ENCODE measurements at places on chromosomes 2 and 18. TPM values are rescaled to one million over a fixed set of nuclear protein-coding genes. Genes with fewer than 3 reads are reported as not detected.
A peak's percentile ranks its signal among the peaks of the same experiment; 100 is the strongest.

WNT10A gene
- total RNA-seq = 10.2 TPM

ANO7 gene
- 1.9 TPM for total RNA-seq

CACNB4 gene
- 2.2 TPM for total RNA-seq

TUBA3D gene
- not detected for total RNA-seq

SIX3 gene
- 0.16 TPM for total RNA-seq

- H3K4me3 ChIP-seq = no peak overlapping the region
- no peaks in the 10 kb centered on the region for H3K4me1 ChIP-seq
- H3K27ac ChIP-seq = no peak overlapping the region
- DNase-seq = no peak
Measured at GRCh38 chr2:7913974-7914373, 767.9 kb upstream of the ID2 start.

DNA sequence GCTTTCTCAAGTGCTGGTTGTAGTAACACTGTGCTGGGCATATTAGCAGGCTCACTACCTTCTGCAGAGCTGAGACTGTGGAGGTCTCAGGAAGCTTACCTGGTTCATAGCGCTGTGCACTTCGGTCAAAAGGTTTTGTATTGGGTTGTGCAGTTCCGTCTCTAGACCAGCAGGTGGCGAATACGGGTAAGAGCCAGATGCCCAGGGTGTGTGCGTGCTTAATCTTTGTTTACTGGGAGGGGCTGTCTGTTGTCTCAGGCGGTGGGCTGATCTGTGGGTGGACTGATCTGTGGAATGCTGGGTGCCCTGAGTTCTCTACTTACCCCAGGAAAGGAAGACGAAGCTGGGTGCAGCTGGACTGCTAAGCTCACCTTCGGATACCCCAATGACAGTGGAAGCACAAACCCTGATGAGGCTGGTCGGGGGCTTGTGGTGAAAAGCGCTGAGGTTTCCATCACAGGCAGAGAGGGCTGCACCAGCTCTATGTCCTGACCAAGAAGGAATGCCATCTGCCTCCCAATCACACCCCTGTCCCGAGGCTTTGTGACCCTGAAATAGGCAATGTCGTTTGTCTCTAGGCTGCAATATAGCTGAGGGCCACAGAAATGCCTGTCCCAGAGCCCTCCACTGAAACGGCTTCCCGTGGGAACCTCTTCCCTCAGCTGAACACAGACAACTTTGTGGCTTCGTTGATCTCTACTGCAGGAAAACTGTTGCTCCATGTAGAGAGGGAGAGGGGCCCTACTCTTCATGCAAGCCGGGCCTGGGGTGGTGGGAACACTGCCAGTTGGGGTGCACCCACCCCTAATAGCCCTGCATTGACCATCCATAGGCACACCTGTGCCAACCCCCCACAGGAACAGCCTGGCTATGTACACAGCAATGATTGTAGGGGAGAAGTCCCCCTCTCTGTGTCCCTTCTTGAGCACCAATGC, 45.9 kb upstream of the FAM117B start:
- no peak overlapping the region for H3K27ac ChIP-seq
- peak overlapping the region; percentile 8 for H3K4me3 ChIP-seq
- no peaks in the 10 kb centered on the region for H3K27me3 ChIP-seq
- H3K36me3 ChIP-seq = no peaks in the 10 kb centered on the region

GRCh38 chr18:60493066-60493465, 120.5 kb upstream of the MC4R start:
- H3K27me3 ChIP-seq = no peaks in the 10 kb centered on the region
- H3K4me1 ChIP-seq = no peaks in the 10 kb centered on the region
- H3K4me3 ChIP-seq = no peak overlapping the region
- no peak for DNase-seq
- no peaks in the 10 kb centered on the region for H3K36me3 ChIP-seq

GRCh38 chr2:38602136-38602731, 494 bp downstream of the HNRNPLL start:
- H3K27ac ChIP-seq = peak overlapping the region; percentile 94
- no peaks in the 10 kb centered on the region for H3K27me3 ChIP-seq
- DNase-seq = peak; percentile 83
- peak overlapping the region; percentile 56 for H3K4me3 ChIP-seq
- peaks cover 4% of the 10 kb centered on the region for H3K4me1 ChIP-seq
- H3K36me3 ChIP-seq = no peaks in the 10 kb centered on the region

- DNase-seq = no peak
- no peaks in the 10 kb centered on the region for H3K36me3 ChIP-seq
- no peak overlapping the region for H3K27ac ChIP-seq
- no peak overlapping the region for H3K4me3 ChIP-seq
Measured at GRCh38 chr2:149687052-149687427, 99.5 kb upstream of the MMADHC start.

- no peaks in the 10 kb centered on the region for H3K4me1 ChIP-seq
- no peak overlapping the region for H3K27ac ChIP-seq
- no peaks in the 10 kb centered on the region for H3K27me3 ChIP-seq
- DNase-seq = no peak
- no peaks in the 10 kb centered on the region for H3K36me3 ChIP-seq
- H3K4me3 ChIP-seq = no peak overlapping the region
Measured at GRCh38 chr2:134982603-134983002, 64.0 kb downstream of the CCNT2 start.

- DNase-seq = peak; percentile 92
- H3K27me3 ChIP-seq = no peaks in the 10 kb centered on the region
- H3K27ac ChIP-seq = peak overlapping the region; percentile 85
Measured at GRCh38 chr2:134119713-134120405, 134.0 kb upstream of the MGAT5 start.

GRCh38 chr18:50944245-50944932, 23.5 kb upstream of the ELAC1 start:
- no peak for DNase-seq
- no peaks in the 10 kb centered on the region for H3K27me3 ChIP-seq
- no peak overlapping the region for H3K4me3 ChIP-seq

- no peaks in the 10 kb centered on the region for H3K4me1 ChIP-seq
- no peak overlapping the region for H3K27ac ChIP-seq
- no peak overlapping the region for H3K4me3 ChIP-seq
- H3K27me3 ChIP-seq = no peaks in the 10 kb centered on the region
Measured at GRCh38 chr2:54258166-54258565, 2.1 kb upstream of the TSPYL6 start.

GRCh38 chr2:64283641-64284361, 139.6 kb upstream of the PELI1 start:
- H3K4me3 ChIP-seq = no peak overlapping the region
- no peaks in the 10 kb centered on the region for H3K36me3 ChIP-seq
- DNase-seq = peak; percentile 66
- H3K27ac ChIP-seq = no peak overlapping the region
- no peaks in the 10 kb centered on the region for H3K4me1 ChIP-seq

GRCh38 chr2:71938108-71938507, 209.6 kb downstream of the CYP26B1 start:
- H3K27ac ChIP-seq = no peak overlapping the region
- no peak overlapping the region for H3K4me3 ChIP-seq
- DNase-seq = peak; percentile 16
- no peaks in the 10 kb centered on the region for H3K27me3 ChIP-seq
- peaks cover 4% of the 10 kb centered on the region for H3K4me1 ChIP-seq
- H3K36me3 ChIP-seq = no peaks in the 10 kb centered on the region

DNA sequence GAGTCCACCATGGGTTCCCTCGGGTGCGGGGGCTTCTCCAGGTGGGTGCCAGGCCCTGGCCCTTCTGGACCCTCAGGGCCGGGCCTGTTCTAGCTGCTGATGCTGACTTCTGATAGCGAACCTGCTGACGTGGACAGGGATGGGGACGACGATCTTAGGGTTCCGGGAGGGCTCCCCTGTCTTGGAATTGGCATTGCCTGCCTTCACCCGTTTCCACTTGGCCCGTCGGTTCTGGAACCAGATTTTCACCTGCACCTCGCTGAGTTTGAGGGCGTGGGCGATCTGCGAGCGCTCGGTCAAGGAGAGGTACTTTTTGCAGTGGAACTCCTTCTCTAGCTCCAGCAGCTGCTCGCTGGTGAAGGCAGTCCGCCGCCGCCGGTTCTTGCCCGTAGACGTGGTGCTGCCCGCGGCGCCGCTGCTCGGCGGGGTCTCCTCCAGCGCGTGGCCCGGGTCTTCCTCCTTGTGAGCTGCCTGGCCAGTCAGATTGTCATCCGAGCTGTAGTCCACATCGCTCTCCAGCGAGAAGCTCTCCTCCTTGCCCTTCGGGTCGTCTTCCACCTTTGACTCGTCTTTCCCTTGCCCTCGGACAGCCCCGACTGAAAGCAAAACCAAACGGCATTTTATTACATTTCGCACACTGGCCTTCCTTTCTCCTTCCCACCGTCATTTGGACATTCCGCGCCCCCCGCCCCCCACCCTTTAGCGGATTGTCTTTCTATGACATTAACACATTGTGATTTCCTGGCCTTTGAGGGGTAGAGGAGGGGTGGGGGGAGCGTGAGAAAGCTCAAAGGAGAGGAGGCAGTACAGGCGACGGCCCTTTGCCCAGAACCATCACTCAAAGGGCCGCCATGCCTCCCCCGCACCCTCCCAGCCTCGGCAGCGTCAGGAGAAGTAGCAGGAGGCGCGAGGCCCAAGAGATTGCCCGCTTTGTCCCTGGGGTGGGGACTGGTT, 2.1 kb downstream of the GBX2 start:
- no peaks in the 10 kb centered on the region for H3K36me3 ChIP-seq
- DNase-seq = peak; percentile 87
- H3K4me1 ChIP-seq = no peaks in the 10 kb centered on the region
- peaks cover 45% of the 10 kb centered on the region for H3K27me3 ChIP-seq

DNA sequence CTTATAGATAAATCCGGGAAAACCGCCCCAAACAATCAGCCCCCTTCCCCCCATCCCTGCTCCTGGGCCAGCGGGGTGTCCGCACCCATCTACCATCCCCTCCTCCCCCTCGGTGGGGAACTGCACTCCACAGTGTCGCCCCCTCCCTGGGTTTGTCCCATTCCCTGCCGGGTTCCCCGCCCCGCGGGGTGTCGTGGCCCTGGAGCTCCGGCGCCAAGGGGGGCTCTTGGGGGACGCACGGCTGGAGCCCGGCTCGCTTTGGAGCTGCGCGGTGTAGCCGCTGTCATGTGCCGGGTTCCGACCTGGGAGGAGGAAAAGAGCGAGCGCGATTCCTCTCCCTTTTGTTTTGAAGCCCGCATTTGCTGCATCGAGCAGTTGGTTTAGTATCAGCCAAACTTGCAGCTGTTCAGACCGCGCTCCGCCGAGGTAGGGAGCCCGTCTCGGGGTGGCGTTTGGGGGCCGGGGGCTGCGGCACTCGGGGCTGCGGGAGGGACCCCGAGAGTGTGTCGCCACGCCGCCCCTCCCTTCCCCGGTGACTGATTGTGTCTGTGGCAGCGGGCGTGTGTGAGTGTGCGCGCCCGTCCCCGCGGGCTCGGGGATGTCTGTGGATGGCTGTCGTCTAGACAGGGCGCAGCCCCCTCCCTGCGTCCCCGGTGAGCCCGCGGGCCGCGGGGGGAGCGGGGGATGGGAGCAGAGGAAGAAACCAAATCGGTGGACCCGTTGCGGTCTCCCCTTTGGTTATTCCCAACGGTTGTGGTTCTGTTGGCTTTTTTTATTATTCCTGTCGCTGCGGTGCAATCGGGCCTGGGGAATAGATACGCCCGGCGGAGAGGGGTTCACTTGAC, 797 bp downstream of the CTIF start:
- peak; percentile 81 for DNase-seq
- peak overlapping the region; percentile 88 for H3K27ac ChIP-seq
- H3K4me1 ChIP-seq = no peaks in the 10 kb centered on the region
- H3K36me3 ChIP-seq = no peaks in the 10 kb centered on the region
- no peaks in the 10 kb centered on the region for H3K27me3 ChIP-seq
- peak overlapping the region; percentile 53 for H3K4me3 ChIP-seq

DNA sequence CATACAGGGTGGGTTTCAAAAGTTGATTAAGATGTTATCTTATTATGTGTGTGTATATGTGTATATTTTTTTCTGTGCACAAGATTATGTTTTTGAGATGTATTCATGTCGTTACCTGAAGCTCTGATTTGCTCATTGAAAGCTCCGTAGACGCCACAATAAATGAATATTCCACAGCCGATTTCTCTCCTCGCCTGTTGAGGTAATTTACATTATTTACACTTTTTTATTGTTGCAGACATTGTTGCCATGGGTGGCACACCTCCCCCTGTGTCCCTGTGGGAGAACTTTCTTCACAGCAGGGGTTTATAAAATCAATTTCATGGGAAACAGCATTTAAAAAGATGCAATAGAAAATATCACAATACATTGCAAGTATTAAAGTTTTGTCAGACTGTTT, 100.6 kb downstream of the GLI2 start:
- no peaks in the 10 kb centered on the region for H3K4me1 ChIP-seq
- no peak overlapping the region for H3K27ac ChIP-seq
- DNase-seq = peak; percentile 3
- H3K4me3 ChIP-seq = no peak overlapping the region
- H3K27me3 ChIP-seq = no peaks in the 10 kb centered on the region

GRCh38 chr2:68739595-68740399, 5.2 kb downstream of the ARHGAP25 start:
- DNase-seq = no peak
- H3K27me3 ChIP-seq = no peaks in the 10 kb centered on the region
- H3K36me3 ChIP-seq = no peaks in the 10 kb centered on the region
- no peak overlapping the region for H3K27ac ChIP-seq
- H3K4me1 ChIP-seq = no peaks in the 10 kb centered on the region
- H3K4me3 ChIP-seq = no peak overlapping the region

DNA sequence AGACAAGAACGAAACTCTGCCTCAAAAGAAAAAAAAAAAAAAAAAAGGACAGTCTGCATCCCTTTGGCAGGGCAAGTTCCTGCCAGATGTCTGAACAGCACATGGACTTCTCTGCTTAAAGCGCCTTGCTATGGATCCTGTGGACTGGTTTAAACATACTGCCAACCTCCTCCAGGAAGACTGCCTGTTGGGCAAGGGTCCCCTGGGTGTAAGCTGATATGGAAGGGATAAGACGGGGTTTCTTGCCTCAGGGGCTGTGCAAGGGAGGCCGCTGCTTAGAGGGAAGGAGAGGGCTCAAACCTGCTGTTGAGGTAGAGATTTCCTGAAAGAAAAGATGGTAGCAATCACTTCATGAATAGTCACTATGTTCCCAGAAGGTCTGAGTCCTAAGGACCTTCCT, 22.2 kb downstream of the SKA1 start:
- no peaks in the 10 kb centered on the region for H3K27me3 ChIP-seq
- no peaks in the 10 kb centered on the region for H3K36me3 ChIP-seq
- no peak overlapping the region for H3K27ac ChIP-seq
- peak; percentile 23 for DNase-seq
- no peaks in the 10 kb centered on the region for H3K4me1 ChIP-seq

DNA sequence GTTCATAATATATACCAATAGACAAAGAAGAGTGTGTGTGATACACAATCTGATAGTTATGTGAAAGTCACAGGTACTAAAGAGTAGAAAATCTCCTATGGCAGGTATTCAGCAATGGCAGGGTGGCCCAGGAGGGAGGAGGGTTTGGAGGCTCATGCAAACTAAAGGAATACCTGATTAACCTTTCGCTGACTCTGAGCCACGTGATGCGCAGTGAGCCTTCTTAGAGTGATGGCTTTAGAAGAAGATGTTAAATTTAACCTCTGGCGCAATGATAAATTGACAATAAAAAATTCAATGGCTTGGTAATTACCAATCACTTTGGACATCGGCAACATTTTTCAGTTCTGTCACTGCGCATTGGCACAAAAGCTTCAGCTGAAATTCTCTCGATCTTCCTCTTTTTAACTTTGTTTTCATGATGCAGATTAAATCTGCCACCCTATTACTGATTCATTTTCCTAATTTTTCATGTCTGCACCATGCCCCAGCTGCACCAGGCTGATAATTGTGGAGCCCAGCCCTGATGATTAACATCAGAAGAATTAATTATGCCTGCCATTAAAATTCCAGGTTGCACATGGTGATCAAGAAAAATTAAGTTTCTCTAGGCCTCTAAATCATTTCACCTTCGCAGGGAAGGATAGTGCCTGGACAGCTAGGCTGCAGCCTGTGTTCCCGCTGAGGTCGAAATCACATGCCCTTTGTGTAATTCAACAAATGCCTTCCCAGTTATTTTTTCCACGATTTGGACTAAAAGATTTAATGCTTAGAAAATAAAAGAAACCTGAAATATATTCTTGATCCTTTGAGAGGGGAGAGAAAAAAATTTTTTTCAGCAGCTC, 250.6 kb upstream of the HNRNPA3 start:
- H3K27ac ChIP-seq = no peak overlapping the region
- no peak for DNase-seq
- no peaks in the 10 kb centered on the region for H3K4me1 ChIP-seq
- no peaks in the 10 kb centered on the region for H3K27me3 ChIP-seq
